ENCODE measurements at places on chromosomes 2 and 18.
A peak's percentile ranks its signal among the peaks of the same experiment; 100 is the strongest.

DNA sequence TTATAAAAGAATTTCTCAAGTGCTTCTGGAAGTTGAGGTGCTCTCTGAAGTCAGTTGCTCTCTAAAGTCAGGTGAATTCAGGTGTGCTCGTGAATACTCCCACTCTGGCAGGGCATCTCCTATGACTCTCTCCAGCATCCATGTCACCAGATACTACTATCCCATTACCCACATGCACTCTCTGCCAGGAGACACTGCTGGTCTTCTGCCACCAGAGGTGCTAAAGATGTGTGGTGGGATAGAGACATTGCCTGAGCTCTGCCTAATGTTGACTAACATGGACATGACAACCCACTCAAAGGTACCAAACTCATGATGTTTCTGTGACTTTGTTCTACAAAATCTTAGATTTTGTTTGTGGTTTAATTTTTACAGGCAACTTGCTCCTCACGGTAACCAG lies 106.4 kb upstream of the HNRNPA3 start:
- DNase-seq: peak; percentile 3

- no peak for DNase-seq
Observed at GRCh38 chr18:35746826-35747339, 165.3 kb downstream of the GALNT1 start.

GRCh38 chr18:41744421-41745030 lies 210.5 kb upstream of the PIK3C3 start:
- DNase-seq: no peak

- DNase-seq: peak; percentile 63
Observed at GRCh38 chr18:57727952-57728807, 74.9 kb downstream of the ATP8B1 start.

DNA sequence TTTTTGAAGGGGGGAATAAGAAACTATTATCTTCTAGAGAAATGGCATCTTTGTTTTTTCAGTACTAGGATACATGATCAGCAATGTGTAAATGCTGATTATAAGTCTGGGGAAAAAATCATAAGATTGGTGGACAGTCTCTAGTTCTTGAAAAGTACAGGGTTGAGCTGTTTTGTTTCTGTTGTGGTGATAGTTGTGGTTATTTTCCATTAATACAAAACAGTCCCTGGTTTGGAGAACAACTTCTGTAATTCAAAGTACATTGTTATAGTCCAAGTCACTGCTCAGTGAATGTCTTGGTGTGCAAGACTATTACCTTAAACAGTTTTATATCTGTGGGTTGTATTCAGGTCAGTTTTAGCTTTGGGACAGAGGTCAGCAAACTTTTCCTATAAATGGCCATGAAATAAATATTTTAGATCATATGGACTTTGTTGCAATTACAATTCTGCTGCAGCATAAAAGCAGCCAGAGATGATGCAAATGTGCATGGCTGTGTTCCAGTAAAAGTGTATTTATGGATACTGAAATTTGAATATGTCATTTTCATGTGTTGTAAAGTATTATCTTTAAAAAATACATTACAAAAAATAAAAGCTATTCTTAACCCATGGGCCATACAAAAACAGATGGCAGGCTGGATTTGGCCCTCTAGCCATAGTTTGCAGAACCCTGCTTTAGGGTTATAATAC lies 111.0 kb downstream of the CERS6 start:
- DNase-seq: no peak

- DNase-seq: no peak
Observed at GRCh38 chr2:25198209-25198525, 29.8 kb upstream of the POMC start.

Data from EH (cell line).